ENCODE measurements at places on chromosomes 2 and 18.

GRCh38 chr2:2244508-2244907 lies 86.6 kb downstream of the MYT1L start:
- no peak for DNase-seq

DNA sequence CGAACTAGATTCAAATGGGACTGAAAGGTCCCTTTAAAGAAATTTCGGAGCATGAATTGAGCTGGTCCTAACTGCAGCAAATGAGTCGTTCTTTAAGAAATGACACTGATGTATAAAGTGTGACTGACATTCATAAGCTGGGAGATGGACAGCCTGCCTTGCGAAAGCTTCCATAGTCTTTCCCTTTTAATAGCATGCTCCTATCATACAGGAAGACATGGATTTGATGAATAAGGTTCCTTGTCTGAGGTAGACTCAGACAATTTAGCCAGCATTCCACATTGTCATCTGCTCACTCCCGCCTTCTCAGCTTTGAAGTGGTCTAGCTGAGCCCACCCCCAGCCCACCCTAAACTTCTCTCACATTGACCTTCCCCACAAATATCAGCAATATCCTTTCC lies 264.9 kb downstream of the TSN start:
- no peak for DNase-seq

- no peak for DNase-seq
Measured at GRCh38 chr2:39547811-39548719, 111.0 kb upstream of the MAP4K3 start.

- DNase-seq = no peak
Measured at GRCh38 chr2:198213253-198213652, 408.9 kb downstream of the PLCL1 start.

DNA sequence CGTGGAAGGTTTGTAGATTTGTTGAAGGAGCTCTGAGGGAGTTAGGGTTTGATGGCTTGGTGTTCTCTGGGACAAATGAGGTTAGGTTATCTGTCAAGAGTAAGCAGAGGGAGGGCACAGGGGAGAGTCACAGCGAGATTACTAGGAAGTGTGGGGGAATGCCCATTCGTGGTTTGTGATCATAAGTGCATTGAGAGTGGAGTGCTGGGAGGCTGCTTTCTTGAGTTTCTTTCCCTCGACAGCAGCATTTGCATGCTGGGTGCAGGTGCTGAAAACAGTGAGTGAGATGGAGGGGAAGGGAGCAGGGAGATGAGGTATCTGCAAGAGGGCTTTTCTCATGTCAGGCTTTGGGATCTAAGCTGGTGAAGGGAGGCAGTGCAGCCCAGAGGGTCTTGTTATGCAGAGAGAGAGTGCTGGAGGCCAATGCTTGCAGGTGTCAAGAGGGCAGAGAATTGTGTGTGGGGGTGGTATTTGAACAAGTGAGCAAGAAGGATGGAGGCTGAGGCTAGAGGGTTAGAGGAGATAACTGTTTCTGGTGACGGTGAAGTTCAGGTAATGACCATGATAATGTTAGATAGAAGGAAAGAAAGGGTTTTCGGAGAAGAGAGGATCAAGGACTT lies 8.8 kb downstream of the RALB start:
- no peak for DNase-seq

- no peak for DNase-seq
Measured at GRCh38 chr2:141029428-141030078, 1101.3 kb downstream of the LRP1B start.

- DNase-seq = no peak
Measured at GRCh38 chr2:183034806-183035205, 3.5 kb downstream of the NCKAP1 start.

DNA sequence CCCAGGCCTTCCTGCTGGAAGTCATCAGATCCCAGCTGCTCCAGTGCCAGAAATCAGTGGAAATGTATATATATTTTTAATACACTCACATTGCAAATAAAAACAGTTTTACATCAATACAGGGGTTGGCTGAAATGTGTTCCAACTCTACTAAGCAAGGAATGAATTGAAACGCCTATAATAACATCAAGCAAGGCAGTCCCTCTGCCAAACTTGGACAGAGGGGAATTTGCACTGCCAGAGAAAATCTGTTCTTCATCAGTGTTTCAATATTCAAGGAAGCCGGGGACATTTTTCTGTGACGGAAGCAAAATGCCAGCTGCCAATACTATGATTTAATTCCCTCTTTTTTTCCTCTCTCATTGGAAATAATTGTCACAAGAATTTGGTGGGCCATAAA lies 335.3 kb downstream of the TNS1 start:
- DNase-seq = no peak

- DNase-seq = no peak
Measured at GRCh38 chr2:225073198-225073597, 30.9 kb upstream of the DOCK10 start.

GRCh38 chr2:65628156-65628555 lies 195.8 kb upstream of the SPRED2 start:
- no peak for DNase-seq

DNA sequence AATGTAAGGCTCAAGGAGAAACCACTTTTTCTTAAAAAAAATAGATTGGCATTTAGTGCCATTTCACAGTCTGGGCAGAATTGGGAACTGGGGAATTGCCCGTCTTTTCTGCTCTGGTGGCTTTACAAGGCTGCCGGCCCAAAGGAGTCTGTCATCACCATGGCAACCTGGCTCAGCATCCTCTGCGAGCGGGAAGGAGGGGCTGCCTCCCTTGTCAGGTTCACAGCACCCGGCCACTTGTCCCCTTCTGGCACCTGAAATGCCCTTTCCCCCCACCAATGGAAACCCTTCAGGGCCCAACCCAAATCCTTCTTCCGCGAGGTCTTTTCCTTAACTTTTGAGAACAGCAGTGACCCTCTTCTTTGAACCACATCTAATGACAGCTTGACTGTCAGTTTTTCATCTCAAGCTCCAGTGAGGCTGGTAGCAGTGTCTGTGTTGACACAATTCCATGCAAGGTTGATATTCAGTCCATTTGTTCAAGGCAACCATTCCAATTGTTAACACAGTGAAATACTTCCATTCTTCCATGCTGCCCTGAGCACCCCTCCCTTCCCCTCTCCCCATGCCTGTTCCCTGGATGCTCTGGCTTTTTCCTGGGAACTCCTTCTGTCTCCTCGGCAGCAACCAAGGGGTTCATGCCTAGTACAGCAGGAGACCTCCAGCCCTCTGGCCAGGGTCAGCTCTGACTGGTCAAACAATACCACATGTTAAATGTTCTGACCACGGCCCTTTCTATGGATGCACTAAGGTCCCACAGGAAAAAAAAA lies 79.6 kb downstream of the DNER start:
- DNase-seq = no peak

GRCh38 chr2:230872968-230873660 lies 8.4 kb downstream of the ITM2C start:
- no peak for DNase-seq

DNA sequence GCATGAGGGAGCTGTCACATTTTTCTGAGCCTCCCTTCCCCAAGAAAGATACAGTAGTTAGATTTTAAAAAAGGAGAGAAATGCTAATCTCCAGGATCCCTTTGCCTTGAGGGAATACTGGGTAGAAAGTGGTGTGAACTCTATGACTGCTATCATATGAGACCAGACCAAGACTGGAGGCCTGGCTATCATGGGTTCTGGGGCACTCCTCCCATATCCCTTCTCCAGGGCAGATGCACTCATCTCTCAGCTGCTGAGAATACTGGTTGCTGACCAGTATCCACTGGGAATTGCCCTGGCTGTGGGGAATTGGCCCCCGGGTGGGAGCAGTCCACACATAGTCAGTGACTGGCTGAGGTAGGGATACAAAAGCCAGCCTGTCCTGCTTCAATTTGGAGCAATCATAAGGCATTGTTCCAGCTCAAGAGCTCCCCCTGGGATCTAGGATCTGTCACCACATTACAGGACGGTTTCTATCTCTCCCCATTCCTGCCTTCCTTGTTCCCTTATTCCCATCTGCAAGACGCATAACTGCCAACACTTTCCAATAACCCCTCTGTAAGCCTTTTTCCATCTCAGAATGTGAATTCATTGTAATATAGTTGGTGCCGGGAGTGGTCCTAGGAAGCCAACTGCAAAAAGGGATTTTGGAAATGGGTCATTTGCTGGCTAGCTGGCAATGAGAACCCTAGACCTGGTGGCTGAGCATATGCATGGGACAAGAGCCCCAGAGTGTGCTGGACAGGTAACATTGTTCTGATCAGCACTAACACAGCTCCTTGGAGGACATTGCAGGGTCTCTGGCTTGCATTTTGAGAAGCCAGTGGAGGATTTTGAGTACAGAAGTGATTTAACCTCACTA lies 35.4 kb upstream of the REEP1 start:
- DNase-seq = no peak

GRCh38 chr2:72150861-72151356 lies 3.2 kb upstream of the CYP26B1 start:
- no peak for DNase-seq

- DNase-seq = peak; percentile 71
Measured at GRCh38 chr2:212931271-212931670, 220.1 kb downstream of the IKZF2 start.

GRCh38 chr2:35408320-35408719 lies 947.3 kb upstream of the CRIM1 start:
- DNase-seq = no peak

- no peak for DNase-seq
Measured at GRCh38 chr2:27085673-27086089, 891 bp upstream of the KHK start.

GRCh38 chr18:57845605-57846074 lies 42.5 kb upstream of the ATP8B1 start:
- no peak for DNase-seq

GRCh38 chr2:86675104-86675503 lies 45.0 kb upstream of the RMND5A start:
- DNase-seq = no peak

DNA sequence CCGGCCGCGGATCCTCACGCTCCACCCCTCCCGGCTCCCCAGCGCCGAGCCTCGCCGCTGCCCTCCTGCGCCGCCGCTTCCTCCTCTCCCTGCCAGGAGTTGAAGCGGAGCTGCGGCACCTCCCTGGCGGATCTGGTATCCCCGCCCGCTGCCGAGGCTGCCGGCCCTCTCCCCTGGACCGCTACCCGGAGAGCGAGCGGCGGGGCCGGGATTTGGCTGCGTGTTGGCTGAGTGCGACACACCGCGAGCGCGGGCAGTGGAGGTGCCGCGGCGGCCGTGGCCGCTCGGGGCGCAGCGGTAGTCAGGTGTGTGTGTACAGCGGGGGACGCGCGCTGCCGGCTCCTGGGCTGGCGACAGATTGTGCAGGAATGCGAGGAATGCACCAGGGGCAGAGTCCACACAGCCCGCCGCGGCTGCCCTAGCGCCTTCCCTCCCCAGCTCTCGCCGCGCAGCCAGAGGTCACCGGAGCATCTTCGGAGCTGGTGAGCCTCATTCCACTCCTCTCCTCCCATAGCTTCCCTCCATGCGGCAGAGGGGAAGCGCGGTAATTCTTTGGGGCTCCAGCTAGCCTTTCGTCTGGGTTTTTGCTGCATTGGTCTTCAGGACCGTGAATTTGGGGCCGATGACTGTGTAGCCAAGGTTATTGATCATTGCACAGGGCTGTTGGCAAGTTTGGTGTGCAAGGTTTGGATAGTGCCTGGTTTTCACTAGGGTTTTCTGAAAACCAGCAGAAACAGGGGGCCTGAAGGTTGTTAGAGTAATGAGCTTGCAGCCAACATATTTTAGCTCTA lies 1.3 kb downstream of the PKP4 start:
- no peak for DNase-seq

DNA sequence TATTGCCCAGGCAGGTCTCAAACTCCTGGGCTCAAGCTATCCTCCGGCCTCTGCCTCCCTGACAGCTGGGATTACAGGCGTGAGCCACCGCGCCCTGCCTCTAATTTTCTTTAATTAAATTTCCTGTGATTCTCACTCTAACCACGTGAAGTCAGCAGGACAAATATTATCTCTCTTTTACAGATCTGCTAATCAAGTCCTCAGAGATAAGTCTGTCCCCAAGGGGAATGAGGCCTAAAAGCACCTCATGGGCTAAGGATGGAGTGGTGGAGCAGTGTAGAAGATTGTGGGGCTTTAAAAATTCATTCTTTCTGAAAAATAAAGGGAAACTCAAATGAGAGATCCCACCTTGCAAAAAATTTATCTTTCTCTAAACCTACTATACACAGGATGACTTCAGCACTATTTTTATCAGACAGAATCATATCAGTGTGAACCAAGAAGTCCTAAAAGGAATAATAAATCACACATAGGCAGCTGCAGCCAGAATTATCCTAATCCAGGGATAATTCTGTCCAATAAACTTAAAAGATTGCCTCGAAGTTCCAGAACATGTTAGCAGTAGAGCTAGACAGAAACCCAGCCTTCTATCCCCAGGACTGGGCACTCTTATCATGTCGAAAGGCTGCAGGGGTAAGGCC lies 38.3 kb upstream of the BMPR2 start:
- no peak for DNase-seq

GRCh38 chr2:54476852-54477251 lies 20.7 kb downstream of the SPTBN1 start:
- no peak for DNase-seq

DNA sequence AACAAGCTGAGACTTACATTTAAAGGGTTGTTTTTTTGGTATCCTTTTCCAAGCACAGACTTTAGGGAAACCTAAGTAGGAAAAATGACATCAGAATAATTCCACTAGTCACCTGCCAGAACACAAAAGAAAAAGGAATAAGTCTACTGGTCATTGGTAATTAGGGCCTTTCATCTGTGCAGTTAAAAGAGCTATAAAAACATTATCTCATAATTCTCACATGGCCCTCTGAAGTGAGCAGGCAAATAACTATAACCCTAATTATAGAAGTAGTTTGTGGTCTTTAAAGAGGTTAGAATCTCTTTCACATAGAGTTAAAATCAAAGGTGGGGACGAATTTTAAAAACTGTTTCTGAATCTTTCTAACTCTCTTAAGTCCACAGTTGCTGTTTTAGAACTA lies 111.1 kb upstream of the B3GNT2 start:
- DNase-seq = no peak

DNA sequence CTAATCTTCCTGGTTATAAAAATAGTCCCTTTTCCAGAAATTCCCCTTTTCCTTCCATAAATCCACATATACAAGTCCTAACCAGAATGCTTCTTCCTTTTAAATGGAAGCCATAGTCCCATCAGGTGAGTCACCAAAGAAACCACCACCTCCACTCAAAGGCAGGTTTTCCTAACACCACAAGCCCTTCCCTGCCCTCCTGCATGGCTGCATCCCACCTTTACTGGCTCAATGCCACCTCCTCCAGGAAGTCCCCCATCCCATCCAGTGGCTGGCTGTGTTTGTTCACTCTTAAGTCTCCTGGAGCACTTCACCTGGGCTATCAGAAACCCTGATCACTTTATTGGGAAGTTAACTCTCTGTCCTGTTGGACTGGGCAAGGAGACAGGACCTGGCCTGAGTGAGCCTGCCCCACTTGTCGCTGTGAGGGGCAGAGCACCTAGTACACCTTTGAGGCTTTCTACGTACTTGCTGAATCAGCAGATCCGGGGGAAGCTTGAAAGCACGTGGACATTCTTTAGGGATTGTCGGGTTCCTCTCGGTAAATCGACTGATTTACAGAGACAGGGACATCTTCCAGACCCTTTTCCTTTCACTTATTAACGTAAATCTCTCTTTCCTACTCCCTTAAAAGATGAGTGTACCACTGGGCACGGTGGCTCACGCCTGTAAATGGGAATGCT lies 71.0 kb downstream of the NGEF start:
- DNase-seq = no peak

GRCh38 chr2:15271941-15272542 lies 289.1 kb downstream of the NBAS start:
- no peak for DNase-seq

Measured in epithelial cell of proximal tubule (primary cell).